Stimulated activated CD4-positive, alpha-beta T cell treated with anti-CD3 and anti-CD28 coated beads, Interleukin-4, amount 100 ng/mL, for 48 hours (primary cell): ENCODE measurements at places on chromosomes 11 and 22.
A peak's percentile ranks its signal among the peaks of the same experiment; 100 is the strongest.

DNA sequence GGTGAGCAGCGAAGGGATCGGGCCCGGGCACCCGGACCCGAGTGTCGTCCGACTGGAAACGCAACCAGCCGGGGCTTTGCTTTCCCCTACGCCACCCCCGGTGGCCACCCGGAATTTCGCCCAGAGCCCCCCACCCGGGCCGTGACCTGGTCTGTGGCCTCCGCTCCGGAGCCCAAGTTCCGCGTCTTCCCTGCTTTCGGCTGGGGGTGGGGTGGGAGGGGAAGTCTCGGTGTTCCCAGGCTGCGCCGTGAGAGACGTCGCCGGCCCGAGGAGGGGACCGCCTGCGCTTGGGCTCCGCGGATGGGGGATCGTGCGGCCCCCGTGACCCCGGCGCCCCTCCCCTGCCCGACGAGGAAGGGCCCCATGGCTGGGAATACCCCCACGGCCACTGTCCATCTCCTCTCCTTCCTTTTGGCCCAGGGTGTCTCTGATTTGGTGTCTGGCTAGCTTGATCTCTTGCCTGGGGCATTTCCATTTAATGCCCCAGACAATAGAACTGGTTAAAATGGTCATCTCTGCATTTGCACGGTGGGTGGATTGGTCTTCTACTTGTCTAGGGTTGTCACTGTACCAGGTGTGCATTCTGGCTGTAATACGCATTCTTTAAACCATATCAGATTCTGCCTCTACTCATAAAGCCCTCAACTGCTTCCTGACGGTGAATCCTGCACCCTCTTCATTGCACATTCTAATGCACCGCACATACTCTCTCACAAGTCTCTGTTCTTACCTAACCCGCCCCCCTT, 789 bp downstream of the SIK2 start:
- no peak for DNase-seq

DNA sequence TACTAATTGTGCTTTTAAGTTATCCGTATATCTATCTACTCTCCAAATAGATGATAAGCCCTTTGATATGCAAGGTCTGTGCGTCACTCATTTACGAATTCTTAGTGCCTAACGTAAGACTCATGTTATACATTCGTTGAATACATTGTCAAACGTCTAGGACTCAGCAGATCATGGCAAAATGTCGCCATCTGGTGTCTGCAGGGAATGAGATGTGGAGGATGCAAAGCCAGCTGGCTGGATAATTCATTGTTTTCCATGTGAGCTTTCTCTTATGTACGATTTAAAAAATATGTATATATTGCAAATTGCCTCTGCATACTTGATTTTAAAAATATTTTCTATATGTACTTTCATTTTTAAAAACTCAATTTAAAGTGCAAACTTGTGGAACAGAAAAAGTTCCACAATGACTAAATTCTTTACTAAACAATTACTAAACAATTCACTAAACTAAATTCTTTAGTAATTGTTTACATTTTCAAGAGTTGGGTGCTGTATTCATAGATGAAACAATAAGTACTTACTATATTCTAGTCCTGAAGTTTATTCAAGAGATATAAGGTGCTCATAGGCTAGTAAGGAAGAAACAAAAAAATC, 33.8 kb downstream of the ZNF202 start:
- peak; percentile 36 for DNase-seq

GRCh38 chr11:60169264-60169915, 13.5 kb downstream of the MS4A6A start:
- DNase-seq, result peak; percentile 4

DNA sequence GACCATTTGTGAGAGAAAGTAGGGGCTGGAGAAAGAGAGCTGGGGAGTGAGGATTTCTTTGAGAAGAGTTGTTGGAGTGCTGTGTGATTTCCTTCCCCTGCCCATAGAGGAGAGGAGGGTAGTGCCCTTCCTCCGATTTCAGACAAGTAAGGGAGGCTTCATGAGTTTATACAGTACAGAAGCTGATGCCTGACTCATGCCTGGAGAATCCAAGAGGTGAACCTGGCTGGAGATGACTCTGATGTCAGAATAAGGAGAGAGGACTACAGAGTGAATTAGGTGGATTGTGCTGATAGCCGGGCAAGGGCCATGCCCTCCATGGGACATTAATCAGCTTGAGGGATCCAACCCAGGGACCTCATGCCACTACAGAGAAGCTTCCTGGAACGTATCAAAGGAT, 91.6 kb downstream of the FAR1 start:
- no peak for DNase-seq

- no peak for DNase-seq
Measured at GRCh38 chr11:2298131-2298794, 3.5 kb downstream of the C11orf21 start.

- DNase-seq, result no peak
Measured at GRCh38 chr11:128551611-128552335, 35.6 kb downstream of the ETS1 start.

DNA sequence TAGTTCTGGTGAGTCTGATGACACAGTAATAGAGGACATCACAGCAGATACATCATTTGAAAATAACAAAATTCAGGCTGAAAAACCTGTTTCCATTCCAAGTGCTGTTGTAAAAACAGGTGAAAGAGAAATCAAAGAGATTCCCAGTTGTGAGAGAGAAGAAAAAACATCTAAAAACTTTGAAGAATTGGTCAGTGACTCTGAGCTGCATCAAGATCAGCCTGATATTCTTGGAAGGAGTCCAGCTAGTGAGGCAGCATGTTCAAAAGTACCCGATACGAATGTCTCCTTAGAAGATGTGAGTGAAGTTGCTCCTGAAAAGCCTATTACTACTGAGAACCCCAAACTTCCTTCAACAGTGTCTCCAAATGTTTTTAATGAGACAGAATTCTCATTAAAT, 38.7 kb downstream of the RTN3 start:
- DNase-seq, result no peak

- DNase-seq, result peak; percentile 60
Measured at GRCh38 chr22:42863349-42863961, 6.4 kb upstream of the ARFGAP3 start.

DNA sequence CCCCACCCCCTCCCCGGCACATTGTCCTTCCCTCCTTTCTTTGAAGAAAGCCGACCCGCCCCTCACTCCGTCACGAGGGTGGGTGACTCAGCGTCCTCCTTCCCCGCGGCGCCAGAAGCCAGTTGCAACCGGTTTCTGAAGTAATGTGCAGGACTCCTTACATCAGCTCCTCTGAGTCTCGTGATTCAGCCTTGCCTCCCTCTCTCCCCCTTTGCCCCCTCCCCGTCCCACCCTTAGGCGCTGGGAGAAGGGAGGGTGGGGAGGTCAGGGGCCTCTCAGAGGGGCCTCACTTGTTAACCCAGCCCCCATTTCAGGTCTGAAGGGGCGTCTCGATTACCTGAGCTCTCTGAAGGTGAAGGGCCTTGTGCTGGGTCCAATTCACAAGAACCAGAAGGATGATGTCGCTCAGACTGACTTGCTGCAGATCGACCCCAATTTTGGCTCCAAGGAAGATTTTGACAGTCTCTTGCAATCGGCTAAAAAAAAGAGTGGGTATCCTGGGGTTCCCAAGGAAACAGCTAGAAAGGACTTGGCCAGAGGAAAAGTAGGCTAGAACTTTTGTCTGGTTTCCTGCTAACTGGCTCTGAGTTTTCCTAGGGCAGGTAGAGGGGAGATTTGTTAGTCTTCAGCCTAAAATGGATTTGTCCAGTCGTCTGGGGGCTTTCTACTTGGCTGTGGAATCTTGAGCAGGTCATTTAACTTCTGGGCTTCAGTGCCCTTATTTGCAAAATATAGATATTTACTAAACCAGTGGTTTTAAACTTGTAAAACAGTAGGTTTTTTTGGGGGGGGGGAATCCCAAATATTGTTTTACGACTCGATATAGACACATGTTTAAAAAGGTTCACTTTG, 1.1 kb downstream of the SLC3A2 start:
- DNase-seq, result peak; percentile 94

DNA sequence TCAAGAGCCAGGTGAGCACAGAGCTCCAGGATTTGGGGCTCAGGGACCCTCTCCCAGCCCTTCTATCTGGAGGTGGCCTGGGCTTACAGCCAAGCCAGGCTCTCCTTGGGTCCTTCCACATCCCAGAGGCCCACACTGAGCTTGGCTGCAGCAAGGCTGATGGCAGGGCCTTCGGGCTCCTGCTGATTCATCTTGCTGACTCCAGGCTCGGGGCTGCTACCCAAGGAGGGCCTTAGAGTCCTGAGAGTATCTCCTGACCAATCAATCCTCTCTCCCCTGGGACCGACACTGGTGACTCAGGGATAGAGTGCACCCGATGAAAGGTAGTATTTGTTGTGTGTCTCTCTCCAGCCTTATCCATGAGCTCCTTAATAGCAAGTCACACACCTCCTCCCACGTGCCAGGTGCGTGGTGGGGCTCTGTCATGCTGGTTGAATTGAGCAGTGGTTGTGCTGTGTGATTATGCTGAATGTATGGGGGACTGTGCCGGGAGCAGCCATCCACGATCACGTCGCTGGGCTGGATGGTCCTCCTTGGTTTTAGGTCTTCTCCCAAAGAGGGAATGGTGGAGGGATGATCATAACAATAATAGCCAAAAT, 62.3 kb downstream of the GRIK4 start:
- no peak for DNase-seq

DNA sequence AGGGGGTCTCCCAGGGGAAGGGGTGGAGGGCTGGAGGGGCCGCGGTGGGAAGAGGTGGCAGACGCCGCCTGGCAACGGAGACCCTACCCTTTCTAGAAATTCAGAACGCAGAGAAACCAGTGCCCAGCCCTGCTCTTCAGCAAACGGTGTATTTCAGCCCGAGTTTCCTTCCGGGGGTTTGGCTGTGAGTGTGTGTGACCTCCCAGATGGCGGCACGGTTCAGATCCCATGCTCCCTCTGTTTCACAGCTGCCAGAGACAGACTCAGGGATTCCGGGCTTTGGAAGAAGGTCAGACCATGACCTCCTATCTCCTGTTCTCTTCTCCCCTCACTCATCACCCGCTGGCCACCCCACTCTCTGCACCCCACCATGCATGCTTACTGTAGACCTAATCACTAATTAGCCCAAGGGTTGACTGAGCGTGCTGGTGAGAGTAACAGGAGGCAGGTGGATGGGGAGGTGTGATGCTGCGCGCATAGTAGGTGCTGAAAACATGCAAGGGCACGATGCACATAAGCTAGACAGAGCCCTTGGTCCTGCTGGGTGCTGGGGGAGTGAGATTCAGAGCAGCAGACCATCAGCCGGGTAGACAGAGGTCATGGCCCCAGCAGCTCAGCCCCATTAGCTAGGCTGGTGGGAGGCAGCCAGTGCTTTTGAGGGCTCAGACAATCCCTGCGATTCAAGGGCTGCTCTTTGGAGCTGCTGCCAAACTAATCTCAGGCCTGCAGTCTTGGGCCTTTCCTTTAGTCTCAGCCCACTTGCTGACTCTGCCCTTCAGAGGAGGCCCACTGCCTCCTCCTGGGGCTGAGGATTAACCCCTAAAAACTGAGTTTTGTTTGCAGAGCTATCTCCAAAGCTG, 256.5 kb upstream of the CADM1 start:
- no peak for DNase-seq

DNA sequence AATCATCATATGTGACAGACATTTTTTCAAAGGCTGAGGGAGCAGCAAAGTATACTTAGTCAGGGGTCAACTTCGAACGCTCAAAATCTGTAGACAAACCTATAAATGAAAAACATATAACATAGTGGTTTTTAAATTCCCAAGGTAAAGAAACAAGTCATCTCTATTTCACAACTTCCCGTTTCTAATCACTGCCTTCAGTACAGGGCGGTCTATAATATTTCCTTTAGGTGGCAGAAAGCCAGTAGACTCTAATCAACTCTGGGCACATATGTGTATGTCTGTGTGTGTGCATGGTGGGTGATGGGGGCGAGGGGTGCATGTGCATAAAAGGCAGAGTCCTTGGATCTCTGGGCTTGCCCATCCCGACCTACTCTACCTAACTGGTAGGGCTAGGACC, 55.0 kb upstream of the ARFGAP3 start:
- DNase-seq, result no peak

GRCh38 chr11:109350091-109350490, 71.9 kb upstream of the C11orf87 start:
- DNase-seq, result no peak

GRCh38 chr22:38834991-38835390, 8.8 kb downstream of the NPTXR start:
- no peak for DNase-seq

GRCh38 chr22:29060251-29060869, 1.3 kb downstream of the C22orf31 start:
- no peak for DNase-seq

- DNase-seq, result no peak
Measured at GRCh38 chr22:20022231-20022977, 1.5 kb downstream of the TANGO2 start.

DNA sequence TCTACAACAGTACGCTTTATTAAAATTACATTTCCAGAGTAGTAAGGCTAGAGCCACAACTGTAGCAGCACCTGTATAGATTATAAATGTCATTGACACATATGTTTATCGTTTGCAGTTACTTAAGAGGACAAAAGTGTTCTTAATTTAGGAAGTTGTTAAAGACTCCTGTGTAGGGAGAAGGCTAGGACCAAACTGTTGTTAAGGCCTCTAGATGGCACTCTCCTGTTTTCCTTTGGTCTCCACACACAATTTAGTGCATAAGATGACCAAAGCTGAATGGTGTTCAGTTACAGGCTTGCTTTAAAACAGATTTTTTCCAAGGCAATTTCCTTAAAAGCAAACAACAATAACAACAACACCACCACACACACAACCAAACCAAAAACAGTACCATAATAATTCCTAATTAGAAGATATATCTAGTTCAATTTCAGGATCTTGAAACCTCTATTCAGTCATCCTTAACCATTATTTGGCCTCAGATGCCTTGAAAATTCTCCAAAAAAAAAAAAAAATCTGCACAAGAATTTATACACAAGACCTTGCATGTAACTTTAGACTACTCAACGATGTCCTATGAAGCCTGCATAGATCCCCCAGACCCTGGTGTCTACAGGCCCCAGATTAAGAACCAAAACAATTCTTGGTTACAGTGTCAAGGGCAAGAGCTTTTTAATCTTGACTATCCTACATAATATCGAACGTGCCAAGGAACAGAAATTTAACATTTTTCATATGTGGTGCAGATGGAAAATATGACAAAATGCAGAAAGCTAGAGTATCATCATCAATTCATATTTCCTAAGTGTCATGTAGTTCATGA, 42.6 kb upstream of the APOA1 start:
- DNase-seq, result no peak

GRCh38 chr11:20235164-20235563, 74.9 kb upstream of the DBX1 start:
- DNase-seq, result no peak

- DNase-seq, result no peak
Measured at GRCh38 chr11:129973068-129973467, 29.6 kb downstream of the PRDM10 start.

- no peak for DNase-seq
Measured at GRCh38 chr11:112537026-112537425, 276.4 kb upstream of the PLET1 start.

DNA sequence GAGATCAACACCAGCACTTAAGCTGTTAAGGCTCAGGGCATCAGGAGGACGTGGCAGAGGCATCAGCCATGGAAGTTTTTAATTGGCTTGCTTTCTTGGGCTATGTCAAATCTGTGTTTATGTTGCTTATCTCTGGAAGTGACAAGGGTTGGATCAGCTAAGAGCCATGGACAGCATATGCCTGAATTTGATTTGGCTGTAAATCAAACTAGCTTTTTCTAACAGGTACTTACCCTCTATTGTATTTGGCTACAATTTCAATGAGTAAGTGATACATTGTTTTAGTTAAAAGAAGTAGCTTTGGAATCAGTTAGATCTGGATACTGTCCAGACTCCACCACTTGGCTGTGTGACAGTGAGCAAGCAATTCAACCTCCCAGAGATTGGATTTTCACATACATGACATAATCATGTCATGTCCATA, 936.6 kb downstream of the OPCML start:
- DNase-seq, result no peak
